ENCODE measurements at places on chromosomes 2 and 18.

- no peak for DNase-seq
These were observed 17.0 kb upstream of the RBMS1 start for GRCh38 chr2:160510617-160511016.

- DNase-seq: no peak
These were observed 281.1 kb downstream of the GALR1 start for GRCh38 chr18:77530732-77531131.

DNA sequence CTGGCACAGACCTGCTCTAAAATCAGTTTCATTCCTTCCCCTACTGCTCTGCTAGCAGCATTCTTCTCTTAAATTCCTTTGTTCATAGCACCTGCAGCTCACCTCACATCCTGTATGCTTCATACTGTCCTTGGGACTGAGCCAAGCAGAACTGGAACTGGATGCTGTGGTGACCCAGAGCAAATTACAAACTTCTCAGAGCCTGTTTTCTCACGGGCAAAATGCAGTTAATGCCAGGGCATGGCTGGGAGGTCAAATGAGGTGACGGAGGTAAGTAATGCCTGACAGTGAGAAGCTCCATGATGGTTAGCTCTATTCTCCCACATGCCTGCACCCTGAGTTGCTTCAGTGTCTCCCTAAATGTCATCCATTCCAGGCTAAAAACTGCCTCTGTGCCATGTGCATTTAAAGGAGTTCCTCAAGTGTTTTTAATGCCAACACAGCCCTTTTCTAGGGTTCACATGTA, 29.7 kb downstream of the C2orf42 start:
- no peak for DNase-seq

GRCh38 chr2:165762723-165763122, 31.3 kb downstream of the GALNT3 start:
- no peak for DNase-seq

DNA sequence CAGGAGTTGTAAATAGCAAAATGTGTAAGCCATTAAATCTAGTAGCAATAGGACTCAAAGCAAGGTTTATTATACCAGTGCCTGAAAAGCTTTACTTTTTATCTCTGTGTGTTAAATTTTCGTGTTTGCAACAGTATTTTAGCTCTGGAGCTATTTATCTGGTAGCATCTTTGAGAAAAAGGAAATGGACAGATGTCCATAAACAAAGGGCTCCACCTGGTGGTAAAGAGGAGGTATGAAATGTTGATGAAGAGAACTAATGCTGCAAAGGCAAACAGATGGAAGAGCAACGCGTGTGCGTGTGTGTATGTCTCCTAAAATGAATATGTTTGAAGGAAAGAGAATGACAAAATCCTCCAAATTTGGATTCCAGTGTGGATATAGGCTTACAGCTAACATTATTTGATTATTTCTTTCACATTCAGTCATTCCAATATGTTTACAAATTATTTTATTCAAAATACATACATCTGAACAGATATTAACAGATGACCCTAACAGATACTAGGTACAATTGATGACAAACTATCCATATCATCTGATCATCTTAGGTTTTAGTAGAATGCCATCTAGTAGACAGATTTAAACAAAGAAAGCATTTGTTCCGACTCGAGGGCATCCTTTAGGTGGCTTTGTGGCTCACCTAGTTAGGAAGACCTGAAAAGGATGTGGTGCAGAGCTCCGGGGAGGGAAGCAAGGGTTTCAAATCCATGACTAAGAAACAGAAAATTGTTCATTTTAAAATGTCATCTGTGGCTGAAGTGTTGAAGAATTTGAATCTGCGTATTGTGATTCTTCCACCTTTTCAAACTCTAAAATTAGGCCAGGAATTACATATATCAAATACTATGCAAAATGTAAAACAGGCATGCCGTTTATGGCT, 383.3 kb downstream of the MTX2 start:
- DNase-seq: peak; percentile 78

DNA sequence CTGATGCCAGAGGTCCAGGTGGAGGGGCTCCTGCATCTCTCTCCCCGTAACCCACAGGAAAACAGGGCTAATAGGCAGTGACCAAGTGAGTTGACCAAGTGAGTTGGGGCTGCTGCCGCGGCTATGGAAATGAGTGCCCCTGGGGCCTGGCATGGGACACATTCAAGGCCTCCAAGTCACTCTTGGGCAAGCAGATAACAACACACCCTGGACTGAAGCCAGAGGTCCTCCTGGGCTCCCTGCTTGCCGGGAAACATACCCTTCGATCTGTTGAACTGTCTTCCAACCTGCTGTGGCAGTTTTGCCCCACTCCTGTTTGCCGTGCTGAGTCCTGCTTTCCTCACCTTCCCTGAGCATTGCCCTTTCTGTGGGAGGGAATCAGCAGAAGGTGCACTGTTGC, 89.2 kb downstream of the LIPG start:
- DNase-seq: no peak

GRCh38 chr2:33083699-33084387, 137.1 kb downstream of the LTBP1 start:
- no peak for DNase-seq

DNA sequence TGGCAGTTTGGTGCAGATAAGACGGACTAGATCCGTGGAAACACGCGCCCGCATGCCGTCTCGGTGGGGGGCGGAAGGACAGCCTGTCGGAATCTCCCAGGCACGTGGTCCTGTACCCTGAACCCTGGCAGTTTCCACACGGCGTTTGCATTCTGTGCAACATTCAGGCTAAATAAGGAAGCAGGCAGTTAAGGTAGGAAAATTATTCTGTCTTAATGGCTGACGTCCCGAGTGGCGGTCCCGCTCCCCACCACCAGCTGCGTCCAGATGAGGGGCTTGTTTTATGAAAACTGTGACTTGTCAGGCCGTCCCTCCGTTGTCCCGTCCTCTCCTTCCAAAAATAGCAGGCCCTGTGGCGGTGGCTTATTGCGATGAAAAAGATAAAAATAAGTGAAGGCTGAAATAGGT, 120.2 kb downstream of the NFATC1 start:
- DNase-seq: no peak

- peak; percentile 74 for DNase-seq
These were observed 268.6 kb downstream of the FIGN start for GRCh38 chr2:163467251-163467630.

GRCh38 chr18:23220355-23220754, 85.1 kb downstream of the CABLES1 start:
- DNase-seq: no peak

DNA sequence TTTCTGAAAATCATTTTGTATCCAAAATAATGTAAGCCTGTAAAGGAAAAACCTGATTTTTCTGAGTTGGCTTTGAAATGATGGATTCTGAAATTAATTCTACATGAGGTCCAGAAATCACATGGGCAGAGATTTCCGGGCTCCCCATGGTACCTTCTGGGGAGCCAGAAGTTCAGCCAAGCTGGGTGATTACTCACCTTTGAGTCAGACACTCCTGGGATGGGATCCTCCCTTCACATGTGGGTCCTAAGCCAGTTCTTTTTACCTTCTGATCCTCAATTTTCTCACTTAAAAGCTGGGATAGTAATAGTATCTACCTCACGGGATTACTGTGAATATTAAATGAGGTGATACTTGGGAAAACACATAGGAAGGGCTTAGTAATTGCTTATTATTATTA, 179.8 kb upstream of the EPAS1 start:
- DNase-seq: no peak

DNA sequence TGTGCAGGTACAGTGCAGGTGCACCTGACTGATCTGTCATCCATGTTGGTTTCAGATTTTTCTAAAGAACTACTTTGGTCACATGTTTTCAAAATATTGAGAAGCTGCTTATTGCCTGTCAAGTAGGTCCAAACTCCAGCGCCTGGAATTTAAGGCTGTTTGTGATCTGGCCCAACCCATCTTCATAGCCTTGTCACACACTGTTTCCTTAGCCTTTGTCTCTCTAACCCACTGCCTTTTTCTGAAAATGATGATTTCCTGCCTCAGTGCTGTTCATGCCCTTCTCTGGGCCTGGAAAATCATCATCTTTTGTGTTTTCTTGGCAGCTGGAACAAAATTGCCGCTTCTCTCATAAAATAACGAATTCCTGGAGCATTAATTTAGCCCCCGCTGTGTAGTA, 7.2 kb downstream of the LIMS1 start:
- DNase-seq: no peak

DNA sequence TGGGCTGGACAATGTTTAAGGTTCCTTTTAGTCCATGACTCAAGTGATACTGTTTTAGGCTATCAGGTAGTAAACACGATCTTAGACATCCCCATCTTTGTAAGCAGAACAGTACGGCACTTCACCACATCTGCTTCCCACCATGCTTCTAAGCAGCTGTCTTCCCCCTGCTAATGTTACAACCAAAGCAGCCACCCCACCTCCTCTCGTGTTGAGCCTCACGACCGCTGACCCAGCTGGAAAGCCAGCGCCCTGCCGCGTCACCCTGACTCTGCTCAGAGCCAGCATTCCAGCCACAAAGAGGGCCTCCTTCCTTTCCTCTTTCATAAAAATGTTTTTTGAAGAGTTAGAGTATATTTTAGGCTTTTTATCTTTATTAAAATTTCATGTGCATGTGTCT, 9.4 kb downstream of the MTERF4 start:
- no peak for DNase-seq

DNA sequence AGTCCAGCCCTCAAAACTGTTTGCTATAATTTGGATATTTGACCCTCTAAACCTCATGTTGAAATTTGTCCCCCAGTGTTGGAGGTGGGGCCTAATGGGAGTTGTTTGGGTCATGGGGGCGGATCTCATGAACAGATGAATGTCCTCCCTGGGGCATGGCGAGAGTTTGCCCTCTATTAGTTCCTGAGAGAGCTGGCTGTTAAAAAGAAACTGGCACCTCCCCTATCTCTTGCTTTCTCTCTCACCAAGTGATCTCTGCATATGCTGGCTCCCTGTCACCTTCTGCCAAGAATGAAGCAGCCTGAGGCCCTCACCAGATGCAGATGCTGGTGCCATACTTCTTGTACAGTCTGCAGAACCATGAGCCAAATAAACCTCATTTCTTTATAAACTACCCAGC, 12.0 kb downstream of the LNPK start:
- no peak for DNase-seq
